ENCODE measurements at places on chromosomes 3 and 15.
A peak's percentile ranks its signal among the peaks of the same experiment; 100 is the strongest.

DNA sequence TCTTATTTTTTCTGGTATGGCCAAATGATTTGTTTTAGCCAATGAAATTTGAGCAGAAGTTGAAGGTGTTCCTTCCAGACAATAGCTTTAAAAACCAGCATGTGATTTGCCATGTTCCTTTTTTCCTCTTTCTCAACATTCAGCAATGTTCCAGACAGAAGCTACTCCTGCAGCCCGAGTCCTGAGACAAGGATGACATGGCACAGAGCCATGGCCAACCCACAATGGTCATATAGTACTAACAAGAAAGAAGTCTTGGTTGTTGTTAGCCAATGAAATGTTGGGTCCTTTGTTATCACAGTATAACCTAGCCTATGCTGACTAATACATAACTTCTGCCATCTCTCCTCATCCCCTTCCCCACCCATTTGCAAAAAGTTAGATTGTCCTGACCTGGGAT, 211.1 kb upstream of the STT3B start:
- DNase-seq: no peak

GRCh38 chr3:74602471-74602870, 12.0 kb downstream of the CNTN3 start:
- DNase-seq: no peak

DNA sequence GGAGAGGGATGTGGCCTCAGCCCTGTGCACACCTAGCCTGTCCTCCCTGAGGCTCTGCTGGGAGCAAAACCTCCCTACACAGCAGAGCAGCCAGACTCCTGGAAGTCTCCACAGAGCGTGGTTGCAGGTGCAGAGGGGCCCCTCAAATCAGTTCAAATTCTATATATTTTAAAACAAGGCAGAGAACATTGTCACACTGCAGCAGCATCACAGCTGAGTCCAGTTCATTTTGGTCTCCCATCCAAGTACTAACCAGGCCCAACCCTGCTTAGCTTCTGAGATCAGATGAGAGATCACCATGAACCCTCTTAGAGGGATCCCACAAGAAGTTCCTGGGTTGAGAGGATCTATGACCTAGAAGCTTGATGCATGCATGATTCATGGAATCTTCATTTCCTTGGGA, 331.0 kb upstream of the RGMA start:
- no peak for DNase-seq

DNA sequence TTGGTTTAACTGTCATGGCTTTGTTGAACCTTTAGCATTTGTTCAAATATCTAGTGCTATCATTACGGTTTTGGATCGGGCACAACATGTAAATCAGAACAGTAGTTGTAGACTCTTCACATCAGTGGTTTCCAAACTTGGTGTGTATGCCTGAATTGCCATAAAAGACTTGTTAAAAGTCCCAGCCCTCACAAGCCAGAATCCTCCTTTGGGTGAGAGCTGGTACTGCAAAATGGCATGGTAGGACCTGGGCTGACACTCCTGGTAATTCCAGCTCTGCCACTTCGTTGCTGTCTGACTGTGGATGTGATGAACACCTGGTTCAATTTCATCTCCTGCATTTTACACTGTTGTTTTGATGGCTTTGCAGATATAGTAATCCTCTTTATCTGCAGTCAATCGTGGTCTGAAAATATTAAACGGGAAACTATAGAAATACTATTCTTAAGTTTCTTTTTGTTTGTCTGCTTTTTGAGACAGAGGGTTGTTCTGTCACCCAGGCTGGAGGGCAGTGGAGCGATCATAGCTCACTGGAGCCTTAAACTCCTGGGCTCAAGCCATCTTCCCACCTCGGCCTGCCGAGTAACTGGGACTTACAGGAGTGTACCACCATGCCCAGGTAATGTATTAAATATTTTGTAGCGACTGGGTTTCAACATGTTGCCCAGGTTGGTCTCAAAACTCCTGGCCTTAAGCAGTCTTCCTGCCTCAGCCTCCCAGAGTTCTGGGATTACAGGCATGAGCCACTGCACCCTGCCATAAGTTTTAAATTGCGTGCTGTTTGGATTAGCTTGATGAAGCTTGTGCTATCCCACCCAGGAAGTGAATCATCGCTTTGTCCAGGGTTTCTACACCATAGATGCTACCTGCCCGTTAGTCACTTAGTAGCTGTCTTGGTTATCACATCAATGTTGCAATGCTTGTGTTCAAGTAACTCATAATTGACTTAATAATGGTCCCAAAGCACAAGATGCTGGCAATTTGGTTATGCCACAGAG, 61.6 kb downstream of the RAB7A start:
- DNase-seq: no peak

GRCh38 chr15:43463507-43463906, 29.4 kb downstream of the TP53BP1 start:
- DNase-seq: no peak

DNA sequence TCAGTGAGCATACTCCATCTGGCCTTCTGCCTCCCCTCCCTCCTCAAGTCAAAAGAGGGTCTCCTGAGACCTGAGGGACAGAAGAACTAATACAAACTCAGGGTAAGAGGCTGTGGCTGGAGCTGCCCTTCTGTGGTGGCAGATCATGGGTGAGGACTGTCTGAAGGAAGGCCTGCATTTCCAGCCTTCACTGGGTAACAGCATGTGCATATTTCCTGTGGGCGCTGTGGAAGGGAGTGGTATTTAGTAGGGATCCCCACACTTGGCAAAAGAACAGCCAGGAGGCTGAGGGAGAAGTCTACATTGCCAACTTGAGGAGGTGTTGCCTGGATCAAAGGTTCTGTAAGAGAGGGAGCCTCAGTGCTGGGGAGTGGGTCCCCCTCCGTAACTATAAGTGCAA, 10.1 kb upstream of the ESYT3 start:
- DNase-seq: no peak

- no peak for DNase-seq
Observed at GRCh38 chr3:21533002-21533401, 218.0 kb downstream of the ZNF385D start.

- DNase-seq: no peak
Observed at GRCh38 chr3:20056725-20057611, 16.7 kb downstream of the KAT2B start.

GRCh38 chr15:96002890-96003859, 327.3 kb upstream of the NR2F2 start:
- DNase-seq: no peak

DNA sequence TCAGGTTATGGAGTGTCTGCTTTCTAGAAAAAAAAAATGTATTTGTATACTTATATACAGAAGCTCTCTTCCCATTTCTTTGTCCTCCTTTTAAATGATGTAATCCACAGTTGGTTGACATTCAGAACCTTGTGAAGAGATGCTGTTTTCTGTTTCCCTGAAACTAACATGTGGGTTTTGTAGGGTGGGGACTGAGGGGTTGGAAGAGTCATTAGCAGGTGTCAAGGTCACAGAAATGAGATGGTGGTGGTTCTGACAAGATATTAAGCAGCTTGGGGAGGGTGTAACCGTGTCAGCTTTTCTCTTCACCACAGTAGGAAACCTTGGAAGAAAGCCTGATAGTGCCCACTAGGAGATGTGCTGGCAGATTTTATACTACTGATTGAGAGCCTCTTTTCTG, 2.4 kb downstream of the RASA2 start:
- DNase-seq: no peak

DNA sequence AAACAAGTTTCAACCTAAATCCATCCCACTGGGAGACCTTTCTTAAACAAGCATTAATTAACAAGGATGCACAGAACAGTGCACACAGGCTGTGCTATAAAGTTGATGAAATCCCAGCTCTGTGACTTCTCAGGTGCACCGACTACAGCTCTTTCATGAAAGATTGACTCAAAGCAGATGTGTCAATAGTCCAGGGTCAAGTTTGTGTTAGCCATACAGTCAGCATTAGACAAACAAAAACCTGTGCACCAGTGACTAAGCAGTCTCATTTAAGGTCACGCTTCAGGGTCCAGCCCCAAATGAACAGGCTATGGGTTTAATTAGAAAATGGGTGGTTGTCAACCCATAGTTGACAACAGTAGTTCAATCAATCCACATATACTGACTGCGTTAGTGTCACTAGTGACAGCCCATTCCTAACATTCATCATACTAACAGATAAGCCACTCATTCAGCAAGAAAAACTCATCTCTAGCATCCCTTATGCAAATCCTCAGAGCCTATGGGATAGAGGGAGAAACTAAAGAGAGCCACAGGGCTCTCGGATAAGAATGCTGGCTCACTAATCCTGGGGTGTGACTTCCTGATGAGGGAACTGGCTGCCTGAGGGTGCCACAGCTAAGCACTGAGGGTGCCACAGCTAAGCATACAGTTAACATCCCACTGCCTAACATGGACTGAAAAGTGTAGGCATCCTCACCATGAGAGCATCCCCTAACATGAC, 84.1 kb downstream of the WNT5A start:
- DNase-seq: no peak

DNA sequence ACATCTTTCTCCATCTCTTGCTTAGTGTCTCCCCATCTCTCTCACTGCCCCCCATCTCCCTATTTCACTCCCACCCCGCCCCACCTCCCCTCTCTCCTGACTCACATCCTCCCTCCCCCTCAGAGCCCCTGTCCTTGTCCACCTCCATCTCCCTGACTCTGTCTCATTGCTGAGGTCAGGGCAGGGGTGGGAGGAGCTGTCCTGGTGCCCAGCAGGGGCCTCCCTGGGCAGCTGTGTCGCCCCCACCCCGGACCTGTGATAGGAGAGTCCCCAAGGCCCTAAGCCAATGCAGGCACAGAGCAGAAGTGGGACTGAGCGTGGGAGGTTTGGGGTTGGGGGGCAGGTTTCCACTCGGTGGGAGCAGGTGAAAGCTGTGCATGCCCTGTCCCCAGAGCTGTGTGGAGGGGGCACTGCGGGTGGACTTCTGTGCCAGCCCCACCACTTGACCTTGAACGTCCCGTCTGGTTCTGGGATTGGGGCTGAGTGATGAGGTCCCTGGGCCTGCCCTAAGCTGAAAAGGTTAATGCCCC, 210.8 kb downstream of the TBC1D2B start:
- peak; percentile 67 for DNase-seq

DNA sequence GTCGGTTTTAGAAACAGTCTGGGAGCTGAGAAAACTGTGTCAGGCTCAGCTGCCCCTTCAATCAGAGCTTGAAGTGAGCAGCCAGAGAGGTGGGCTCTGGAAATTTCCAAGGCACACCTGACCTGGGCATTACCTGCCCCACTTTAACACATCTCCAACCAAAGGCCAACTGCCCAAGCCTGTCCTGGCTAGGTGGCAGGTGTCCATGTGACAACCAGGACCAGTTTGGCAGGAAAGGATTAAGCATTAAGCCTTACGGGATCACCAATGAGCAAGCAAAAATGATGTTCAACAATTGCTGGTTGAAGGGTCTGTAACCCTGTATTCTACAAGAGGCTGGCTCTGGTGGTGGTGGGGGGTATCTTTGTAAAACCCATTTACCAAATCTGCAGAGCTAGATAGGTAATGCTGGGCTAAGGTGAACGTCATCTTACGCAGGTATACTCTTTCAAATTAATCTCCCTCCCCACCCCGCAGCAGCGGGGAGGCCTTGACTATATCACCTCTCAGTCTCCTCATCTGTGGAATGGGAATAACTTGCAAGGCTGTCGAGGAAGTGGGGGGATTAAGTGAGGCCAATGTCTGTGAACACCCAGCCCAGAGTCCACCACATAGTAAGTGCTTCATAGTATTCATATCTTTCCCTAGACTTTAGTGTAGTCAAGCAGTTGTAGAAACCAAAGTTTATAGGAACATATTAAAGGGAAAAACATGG, 183.2 kb downstream of the MEGF11 start:
- DNase-seq: no peak

DNA sequence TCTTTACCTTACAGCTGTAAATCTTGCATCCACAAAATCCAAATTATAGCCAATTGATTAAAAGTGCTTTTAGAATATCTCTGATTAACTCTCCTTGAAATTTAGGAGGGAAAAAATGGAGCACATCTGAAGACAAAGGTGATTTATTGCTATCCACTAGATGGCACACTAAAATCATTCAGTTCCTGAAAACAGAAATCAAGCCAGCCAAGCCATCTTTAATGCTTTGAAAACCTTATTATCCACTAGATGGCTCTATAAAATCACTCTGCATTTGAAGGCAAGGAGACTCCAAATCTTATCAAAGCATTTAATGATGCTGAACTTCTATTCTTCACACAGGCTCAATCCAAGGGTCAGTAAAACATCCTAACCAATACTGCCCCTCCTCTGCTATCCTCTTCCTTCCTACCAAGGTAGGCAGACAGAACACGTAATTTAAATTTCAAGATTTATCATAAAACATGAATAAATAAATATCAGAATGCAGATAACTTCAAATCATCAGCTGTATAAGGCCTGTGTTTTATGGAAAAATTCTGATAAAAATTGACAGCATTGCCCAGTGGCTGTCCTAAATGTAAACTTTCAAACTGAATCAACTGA, 48.4 kb downstream of the GOLIM4 start:
- DNase-seq: no peak

DNA sequence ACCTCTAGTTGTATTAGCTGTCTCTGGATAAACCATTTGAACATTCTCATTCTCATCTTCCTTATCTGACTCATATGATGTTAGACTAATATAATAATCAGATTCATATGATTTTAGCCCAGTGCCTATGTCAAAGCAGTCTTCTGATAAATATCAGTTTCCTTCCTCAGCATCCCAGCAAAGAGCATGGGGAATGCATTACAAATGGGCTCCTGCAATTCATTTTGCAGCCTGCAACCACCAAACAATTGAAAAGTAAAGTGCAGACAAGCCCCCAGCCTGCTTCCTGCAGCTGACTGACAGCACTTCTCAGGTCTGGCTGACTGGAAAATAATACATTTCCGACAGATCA, 78.2 kb upstream of the STAC start:
- DNase-seq: no peak

DNA sequence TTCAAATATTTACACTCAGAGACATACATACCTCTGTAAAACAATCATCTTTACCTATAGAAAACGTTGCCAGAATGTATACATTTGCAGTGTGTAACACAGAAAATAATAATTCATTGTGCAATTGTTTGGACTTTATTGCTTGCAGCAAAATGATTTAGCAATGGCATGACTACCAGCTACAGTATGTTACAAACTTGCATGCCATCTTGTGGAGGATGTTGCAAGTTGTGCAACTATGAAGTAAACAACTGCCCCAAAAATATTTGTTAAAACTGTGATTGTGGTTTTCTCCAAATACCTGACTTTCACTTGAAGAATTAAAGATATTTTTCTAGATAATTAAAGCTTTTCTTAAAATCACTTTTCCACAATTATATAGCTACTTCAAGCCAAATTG, 27.1 kb upstream of the C3orf49 start:
- DNase-seq: no peak

- DNase-seq: no peak
Observed at GRCh38 chr3:63349583-63350573, 71.8 kb downstream of the SYNPR start.

- no peak for DNase-seq
Observed at GRCh38 chr3:149581248-149581647, 76.6 kb downstream of the WWTR1 start.

GRCh38 chr3:42139621-42140453, 48.7 kb downstream of the TRAK1 start:
- peak; percentile 30 for DNase-seq

- no peak for DNase-seq
Observed at GRCh38 chr3:142680710-142681109, 43.1 kb upstream of the TRPC1 start.

Data from posterior cingulate gyrus (tissue), 11 donors.